Stimulated activated CD4-positive, alpha-beta T cell treated with anti-CD3 and anti-CD28 coated beads, TNF-alpha, amount 100 ng/mL, for 4 hours (primary cell): ENCODE measurements at places on chromosomes 11 and 22.

DNA sequence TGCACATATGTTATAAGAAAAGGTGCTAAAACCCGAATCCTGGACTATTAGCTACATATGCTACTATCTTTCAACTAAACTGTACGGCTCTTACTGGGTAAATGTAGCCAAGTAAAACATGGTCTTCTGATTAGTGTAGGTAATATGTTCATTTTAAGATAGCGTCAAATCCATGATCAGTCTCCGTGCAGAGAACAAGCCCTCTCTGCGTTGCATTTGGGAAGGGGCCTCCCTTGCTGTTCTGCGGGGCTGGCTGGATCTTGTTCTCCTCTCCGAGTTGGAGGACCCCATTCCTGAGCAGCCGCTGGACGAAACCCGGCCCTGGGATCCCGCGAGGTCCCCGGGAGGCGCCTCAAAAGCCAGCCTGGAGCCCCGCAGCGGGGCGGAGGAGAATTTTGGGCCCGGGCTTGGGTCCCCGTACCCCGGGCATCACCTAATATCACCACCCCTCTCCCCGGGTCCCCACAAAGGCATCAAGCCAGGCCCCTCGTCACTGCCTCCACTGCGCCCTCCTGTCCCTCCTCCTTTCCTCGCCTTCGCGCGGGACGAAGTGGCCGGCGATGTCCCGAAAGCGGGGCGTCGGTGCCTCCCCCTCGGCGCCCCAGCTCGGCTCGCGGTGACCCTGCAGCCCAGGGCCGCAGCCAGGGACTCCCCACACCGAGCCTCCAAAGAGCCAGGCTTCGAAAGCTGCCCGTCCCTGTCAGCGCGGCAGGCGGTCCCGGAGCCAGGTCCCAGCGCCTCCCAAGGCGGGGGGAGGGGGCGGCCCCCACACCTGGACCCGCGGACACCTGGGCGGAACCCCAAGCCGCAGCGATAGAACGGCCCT, 54.5 kb upstream of the FBXO3 start:
- DNase-seq = no peak

DNA sequence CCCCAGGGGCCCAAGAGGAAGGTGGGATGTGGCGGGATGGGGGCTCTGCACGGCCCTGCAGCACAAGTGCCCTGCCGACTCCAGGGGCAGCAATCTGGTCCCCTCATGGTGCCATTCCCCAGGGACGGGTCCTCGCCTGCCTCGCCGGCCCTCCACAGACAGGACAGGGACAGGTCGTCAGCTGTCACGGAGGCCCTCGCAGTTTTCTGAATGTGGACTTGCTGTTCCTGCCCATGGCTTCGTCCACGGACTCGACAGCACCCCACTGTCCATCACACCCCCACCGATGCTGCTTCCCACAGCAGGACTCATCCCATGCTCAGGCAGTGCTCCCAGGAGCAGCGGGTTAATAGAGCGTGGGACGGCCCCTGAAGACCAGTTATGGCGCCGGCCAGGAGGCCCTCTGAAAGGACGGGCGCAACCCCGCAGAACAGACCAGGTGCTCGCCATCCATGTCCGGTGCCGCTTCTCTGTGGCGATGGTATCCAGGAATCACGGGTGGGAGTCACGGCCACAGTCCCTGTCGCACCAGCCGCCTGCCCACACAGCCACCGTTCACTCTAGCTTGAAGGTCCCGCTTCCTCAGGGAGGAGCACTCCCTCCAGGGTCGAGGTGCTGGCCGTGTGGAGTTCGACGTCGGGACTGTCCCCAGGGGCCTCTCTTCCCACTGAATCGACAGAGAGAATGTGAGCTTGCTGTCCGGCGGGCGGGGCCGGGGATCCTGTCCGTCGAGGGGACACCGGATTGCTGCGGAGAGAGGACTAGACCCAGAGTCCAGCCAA, 18.5 kb upstream of the MUC2 start:
- DNase-seq = no peak

- no peak for DNase-seq
Measured at GRCh38 chr22:46078241-46079092, 71.9 kb upstream of the PPARA start.

GRCh38 chr11:126468102-126468521, 112.6 kb downstream of the ST3GAL4 start:
- no peak for DNase-seq

DNA sequence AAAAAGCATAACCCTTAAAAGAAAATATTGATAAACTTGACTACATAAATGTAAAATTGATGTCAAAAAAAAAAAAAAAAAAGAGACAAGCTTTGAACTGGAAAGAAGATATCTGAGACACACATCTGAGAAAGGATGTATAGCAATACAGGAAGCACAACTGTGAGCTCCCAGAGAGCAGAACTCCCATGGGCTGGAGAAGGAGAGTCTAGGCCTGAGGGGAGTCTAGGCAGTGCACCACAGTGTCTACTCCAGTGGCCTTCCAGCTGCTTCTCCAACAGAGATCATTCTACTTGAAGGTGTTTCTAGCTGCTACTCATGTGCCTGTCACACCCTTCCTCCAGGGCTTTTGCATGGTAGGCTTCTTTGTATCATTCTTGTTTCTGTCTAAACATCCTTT, 54.2 kb upstream of the SYT9 start:
- no peak for DNase-seq

- DNase-seq = no peak
Measured at GRCh38 chr11:34680206-34680605, 59.3 kb downstream of the EHF start.

- DNase-seq = no peak
Measured at GRCh38 chr22:27660306-27660705, 141.2 kb downstream of the MN1 start.

GRCh38 chr11:116994195-116994594, 104.0 kb downstream of the SIK3 start:
- no peak for DNase-seq

DNA sequence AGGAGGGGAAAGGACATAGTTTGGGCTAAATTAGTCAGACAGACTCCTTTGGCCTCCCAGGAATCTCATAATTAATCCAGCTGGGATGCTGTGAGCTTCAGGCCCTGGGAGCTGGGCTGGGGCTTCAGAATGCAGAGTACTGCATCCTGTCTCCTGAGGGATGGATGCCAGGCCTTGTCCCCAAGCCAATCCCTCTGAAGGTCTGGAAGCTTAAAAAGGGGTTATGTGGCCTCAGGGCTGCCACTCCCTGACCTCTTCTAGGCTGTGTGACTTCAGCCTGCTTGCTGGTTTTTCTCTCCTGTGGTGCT, 6.9 kb upstream of the LRRC32 start:
- DNase-seq = no peak

DNA sequence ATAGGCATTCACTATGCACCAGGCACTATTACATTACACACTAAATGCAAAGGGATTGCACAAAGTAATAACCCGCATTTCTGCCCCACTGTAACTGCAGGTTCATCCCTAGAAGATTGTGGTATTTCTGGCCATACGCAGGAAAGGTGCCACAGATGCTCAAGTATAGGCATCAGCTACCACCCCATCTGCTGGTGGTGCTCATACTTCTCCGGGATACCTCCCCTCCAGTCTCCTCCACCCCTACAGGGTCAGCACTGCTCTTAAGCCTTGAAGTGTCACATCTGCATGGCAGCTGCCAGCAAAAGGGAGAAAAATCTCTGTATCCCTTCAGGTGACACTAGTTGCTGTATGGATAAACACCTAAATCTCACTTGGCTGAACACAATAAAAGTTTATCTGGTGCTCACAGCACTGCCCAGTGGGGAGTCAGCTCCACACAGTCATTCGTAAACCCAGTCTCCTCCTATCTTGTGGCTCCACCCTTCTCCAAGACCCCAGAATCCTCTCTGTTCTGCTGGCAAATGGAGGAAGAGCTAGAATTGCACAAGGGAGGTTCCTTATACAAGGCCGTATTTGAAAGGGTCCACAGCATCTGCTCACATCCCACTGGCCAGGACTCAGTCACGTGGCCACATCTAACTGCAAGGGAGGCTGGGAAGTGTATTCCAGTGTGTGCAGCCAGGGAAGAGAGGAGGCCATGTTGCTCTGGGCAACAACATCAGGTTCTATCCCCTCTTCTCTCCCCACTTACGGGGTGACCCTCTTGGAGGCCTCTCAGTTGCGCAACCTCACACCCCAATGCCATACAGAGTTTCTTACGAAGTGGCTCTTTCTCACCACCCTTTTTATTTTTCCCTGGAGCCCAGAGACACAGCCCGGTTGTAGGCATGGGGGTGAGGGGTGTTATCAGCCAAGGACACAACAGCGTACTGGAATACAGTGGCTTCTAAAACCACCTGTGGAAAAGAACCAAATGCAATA, 114.7 kb downstream of the BUD13 start:
- no peak for DNase-seq

GRCh38 chr11:66131937-66132632, 62.0 kb downstream of the PACS1 start:
- no peak for DNase-seq

DNA sequence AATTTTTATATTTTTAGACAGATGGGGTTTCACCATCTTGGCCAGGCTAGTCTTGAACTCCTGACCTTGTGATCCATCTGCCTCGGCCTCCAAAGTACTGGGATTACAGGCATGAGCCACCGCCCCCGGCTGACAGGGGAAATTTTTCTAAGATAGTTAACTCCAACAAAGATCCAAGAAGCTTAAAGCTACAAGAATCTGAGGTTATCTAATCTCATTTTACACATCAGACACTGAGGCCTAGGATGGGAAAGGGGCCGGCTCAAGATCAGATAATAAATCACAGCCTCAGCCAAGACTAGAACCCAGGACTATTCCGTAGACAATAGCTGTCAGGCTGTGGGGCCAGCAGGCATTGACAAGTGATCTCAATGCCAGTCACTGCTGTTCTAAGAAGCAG, 94.0 kb downstream of the AMBRA1 start:
- no peak for DNase-seq

- DNase-seq = no peak
Measured at GRCh38 chr11:125075900-125076317, 12.8 kb downstream of the SLC37A2 start.

DNA sequence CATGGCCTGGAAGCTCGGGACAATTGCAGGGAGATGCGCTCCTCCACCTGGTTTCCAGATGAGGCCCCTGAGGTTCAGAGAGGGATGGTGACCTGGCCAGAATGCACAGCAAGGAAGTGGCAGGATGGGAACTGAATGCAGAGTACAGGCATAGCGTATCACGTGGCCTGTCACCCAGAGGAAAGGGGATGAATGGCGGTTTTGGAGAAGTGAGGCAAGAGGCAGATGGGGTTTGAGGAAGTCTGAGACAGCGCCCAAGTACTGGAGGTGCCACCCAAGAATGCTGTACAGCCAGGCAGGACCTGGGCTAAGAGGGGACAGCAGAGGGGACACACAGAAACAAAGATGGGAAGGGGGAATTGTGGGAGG, 4.9 kb downstream of the RAB3IL1 start:
- DNase-seq = no peak

GRCh38 chr22:36236388-36237319, 2.7 kb downstream of the APOL2 start:
- DNase-seq = no peak

GRCh38 chr22:46007003-46007847, 30.3 kb upstream of the WNT7B start:
- no peak for DNase-seq

DNA sequence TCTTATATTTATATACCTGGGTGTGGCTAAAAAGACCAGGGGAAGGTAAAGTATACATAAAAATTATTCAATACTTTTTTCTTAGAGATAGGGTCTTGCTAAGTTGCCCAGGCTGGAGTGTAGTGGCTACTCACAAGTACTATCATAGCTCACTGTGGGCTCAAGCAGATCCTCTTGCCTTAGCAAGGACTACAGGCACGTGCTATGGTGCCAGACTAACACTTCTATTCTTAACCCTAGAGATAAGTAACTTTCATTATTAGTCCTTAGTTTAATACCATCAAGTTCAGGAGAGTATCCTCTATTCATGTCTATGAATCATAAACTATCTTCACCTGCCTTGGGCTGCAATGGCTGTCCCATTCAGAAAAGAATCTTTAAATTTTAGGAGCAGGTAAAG, 11.9 kb downstream of the FCHSD2 start:
- DNase-seq = no peak

DNA sequence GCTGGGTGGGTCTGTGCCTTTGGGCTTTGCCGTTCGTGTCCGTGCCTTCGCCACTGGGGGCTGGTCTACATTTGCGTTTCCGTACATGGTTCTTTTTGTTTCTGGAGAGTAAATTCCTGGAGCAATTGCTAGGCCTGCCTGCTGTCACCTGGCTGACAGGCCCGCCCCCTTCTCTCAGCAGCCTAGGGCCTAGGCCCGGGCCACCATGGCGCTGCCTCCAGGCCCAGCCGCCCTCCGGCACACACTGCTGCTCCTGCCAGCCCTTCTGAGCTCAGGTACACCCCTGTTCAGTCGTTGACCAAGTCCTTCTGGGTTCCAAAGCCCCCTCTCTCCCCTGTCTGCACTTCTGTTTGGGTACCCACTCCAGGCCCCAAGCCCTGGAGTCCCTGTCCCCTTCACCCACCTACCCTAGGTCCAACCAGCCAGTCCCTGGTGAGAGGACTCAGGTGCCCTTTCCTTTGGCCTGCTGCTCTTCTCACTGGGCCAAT, 649 bp downstream of the TMEM25 start:
- DNase-seq = no peak
